ENCODE measurements at places on chromosomes 7 and 10. TPM values are rescaled to one million over a fixed set of nuclear protein-coding genes. Genes with fewer than 3 reads are reported as not detected.

DNA sequence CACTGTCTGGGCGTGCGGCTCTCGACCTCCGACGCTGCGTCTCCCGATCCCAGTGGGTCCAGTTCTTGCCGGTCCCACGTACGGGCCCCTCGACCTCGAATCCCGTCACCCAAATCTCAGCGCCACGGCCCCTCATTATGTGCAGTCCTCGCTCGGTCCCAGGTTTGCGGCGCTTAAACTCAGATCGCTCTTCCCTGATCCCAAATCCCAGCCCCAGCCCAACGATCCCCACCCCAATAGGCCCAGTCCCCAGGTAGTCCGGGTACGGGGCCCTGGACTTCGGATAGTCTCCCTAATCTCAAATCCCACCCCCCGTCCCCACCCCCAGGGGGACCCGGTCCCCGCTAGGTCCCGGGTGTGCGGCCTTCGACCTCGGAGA lies 666 bp downstream of the HNRNPF start:
- DNase-seq: no peak

- DNase-seq: no peak
Measured at GRCh38 chr7:34043461-34044305, 138.3 kb downstream of the BMPER start.

DNA sequence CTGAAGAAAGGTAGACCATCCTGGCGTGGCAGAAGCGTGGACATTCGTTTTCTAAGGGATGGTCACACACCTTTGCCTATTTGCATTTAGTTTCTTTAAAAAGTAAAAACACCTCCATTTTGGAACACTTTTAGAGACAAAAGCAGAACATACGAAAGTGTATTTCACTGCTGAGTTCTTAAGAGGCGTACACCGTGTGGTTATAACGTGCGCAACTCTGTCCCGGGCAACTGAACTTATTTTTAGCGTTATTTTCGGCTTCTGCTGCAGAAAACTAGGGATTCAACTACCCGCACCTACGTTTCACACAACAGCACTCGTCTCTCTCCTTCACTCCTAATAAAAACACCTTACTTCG lies 557 bp upstream of the LSM8 start:
- no peak for DNase-seq

GRCh38 chr10:67386260-67386659 lies 309.7 kb downstream of the CTNNA3 start:
- no peak for DNase-seq

DNA sequence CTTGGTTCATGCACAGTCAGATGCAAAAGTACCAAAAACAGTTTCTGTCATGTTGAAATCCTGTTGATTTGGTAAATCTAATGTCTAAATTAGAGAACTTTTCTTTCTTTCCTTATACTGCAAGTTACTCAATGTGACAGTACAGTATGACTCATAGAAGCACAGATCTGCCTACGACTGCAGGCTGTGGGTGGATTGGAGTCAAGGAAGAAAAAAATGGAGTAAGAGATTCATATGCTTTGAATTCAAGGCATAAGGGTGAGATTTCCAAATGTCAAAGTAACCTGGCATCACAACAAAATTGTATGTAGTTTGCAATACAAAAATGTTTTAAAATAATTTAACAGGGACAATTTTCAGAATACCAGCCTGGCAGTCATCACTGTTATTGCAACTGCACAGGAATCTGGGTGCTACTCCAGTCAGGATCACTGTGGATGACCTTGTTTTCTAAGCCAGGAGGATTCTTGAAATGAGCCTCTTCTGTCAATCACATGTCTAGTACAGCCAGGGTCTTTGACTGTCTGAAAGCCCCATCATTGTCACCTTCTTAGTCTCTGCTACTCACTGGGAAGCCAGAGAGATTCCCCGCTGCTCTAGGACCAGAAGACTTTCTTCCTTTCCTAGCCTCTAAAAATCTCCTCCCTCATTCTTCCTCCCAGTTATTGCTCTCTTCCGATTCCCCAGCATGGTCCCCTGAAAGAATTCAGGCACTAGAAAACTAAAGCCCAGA lies 83.6 kb downstream of the CD36 start:
- no peak for DNase-seq

The TWIST1 gene
- total RNA-seq: not detected

The OGDHL gene
- total RNA-seq: 0.33 TPM

Data from dermis blood vessel endothelial cell (primary cell).